ENCODE measurements at places on chromosomes 3 and 15. TPM values are rescaled to one million over a fixed set of nuclear protein-coding genes. Genes with fewer than 3 reads are reported as not detected.
A peak's percentile ranks its signal among the peaks of the same experiment; 100 is the strongest.

- no peak overlapping the region for H3K27ac ChIP-seq
- H3K4me3 ChIP-seq = no peak overlapping the region
- DNase-seq = no peak
- no peaks in the 10 kb centered on the region for H3K36me3 ChIP-seq
- no peaks in the 10 kb centered on the region for H3K4me1 ChIP-seq
Measured at GRCh38 chr3:195075199-195075940, 195.6 kb downstream of the XXYLT1 start.

- H3K27me3 ChIP-seq = no peaks in the 10 kb centered on the region
- no peaks in the 10 kb centered on the region for H3K4me1 ChIP-seq
- no peaks in the 10 kb centered on the region for H3K36me3 ChIP-seq
- no peak overlapping the region for H3K27ac ChIP-seq
- DNase-seq = no peak
- H3K4me3 ChIP-seq = no peak overlapping the region
Measured at GRCh38 chr3:169289273-169289672, 374.2 kb downstream of the MECOM start.

DNA sequence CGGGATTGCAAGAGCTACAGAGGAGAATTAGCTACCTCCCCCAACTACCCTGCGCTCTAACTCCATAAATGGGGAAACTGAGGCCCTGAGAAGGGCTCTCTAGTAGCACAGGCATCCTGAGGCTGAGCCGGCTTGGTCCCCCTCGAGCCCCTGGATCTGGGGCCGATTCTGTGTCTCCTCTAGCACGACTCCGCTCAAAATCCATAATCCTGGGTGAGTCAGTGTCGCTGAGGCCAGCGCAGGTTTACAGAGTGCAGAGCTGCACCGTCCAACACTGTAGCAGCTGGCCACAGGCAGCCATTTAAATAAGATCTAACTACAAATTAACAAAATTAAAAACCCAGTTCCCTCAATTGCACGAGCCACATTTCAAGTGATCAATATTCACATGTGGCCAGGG, 10.8 kb downstream of the GATA2 start:
- H3K27ac ChIP-seq = peak overlapping the region; percentile 100
- no peaks in the 10 kb centered on the region for H3K27me3 ChIP-seq
- DNase-seq = peak; percentile 57
- H3K4me1 ChIP-seq = peaks cover 26% of the 10 kb centered on the region
- no peaks in the 10 kb centered on the region for H3K36me3 ChIP-seq

GRCh38 chr3:103873021-103873420, 1438.2 kb downstream of the ZPLD1 start:
- H3K27ac ChIP-seq = no peak overlapping the region
- no peaks in the 10 kb centered on the region for H3K4me1 ChIP-seq
- no peak for DNase-seq
- H3K4me3 ChIP-seq = no peak overlapping the region
- H3K36me3 ChIP-seq = no peaks in the 10 kb centered on the region

GRCh38 chr3:23807424-23808015, 1.8 kb downstream of the UBE2E1 start:
- peak overlapping the region; percentile 87 for H3K4me3 ChIP-seq
- no peaks in the 10 kb centered on the region for H3K4me1 ChIP-seq
- no peaks in the 10 kb centered on the region for H3K36me3 ChIP-seq
- DNase-seq = no peak
- H3K27me3 ChIP-seq = no peaks in the 10 kb centered on the region
- H3K27ac ChIP-seq = peak overlapping the region; percentile 94

DNA sequence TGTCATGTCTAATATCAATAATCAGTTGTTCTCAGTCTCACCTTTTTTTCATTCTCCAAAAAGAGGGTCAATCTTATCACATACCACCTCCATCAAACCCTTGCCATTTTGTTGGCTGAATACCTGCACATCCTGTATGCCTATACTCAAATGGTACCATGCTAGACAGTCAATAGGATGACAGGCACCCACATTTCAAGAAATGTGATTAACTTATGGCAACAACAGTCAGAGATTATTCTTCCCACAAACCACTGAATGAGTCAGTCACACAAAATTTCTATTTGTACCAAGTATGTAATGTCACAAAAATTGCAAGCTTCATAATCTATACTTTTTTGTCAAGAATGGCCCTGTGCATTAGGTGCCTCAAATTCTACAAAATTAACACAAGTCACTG, 5.1 kb upstream of the SLC27A2 start:
- H3K4me3 ChIP-seq = no peak overlapping the region
- no peak overlapping the region for H3K27ac ChIP-seq
- no peaks in the 10 kb centered on the region for H3K27me3 ChIP-seq
- H3K36me3 ChIP-seq = no peaks in the 10 kb centered on the region
- DNase-seq = no peak

DNA sequence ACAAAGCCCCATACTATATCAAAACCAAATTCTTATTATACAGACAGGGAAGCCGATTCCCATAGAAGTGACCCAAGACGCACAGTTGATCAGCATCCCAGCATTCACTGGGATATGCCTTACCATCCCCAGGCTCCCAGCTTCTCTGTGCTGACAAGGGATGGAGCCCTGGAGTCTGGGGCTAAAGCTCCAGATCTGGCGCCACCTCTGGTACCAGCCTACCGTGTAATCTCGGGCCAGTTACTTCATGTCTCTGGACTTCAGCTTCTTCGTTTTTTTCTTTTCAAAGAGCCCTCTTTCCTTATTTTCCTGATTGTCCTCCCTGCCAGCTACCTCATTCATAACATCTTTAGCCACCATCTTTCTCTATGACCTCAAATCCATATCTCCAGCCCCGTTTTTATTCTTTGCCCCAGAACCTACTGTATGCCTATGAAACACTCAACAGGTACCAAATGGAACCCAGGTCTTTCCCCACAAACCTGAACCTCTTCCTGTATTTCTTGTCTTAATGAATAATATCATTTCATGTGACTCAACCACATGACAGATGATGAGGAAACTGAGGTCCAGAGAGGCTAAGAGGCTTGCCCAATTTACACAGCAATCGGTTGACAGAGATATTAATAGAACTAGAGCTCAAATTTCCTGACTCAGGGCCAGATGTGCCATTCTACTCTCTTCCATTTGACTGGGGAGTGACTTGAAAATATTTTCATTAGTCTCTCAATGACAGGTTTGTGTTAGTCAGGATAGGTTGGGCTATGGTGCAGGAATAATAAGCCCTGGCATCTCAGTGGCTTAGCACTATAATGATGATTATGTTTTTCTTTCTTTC, 85.4 kb upstream of the TLE3 start:
- H3K27ac ChIP-seq = no peak overlapping the region
- DNase-seq = no peak
- no peaks in the 10 kb centered on the region for H3K4me1 ChIP-seq
- no peaks in the 10 kb centered on the region for H3K27me3 ChIP-seq
- no peaks in the 10 kb centered on the region for H3K36me3 ChIP-seq

DNA sequence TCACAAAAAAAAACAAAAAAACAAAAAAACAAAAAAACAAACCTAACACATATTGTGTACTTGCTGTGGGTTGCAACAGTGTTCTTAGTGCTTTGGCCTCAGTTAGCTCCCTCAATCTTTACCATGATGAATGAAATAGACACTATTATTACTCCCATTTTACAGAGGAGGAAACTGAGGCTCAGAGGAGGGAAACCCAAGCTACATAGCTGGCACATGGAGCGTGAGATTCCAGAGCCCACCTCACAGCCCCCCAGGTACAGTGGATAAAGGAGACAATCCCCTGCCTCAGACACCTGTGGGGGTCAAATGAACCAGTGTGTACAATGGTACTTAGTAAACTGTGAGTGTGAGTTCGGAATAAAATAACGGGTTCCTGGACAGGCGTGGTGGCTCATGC, 104.9 kb upstream of the SMAD3 start:
- H3K27me3 ChIP-seq = no peaks in the 10 kb centered on the region
- no peak overlapping the region for H3K27ac ChIP-seq
- no peaks in the 10 kb centered on the region for H3K4me1 ChIP-seq
- H3K36me3 ChIP-seq = no peaks in the 10 kb centered on the region

- no peak overlapping the region for H3K4me3 ChIP-seq
- no peaks in the 10 kb centered on the region for H3K4me1 ChIP-seq
- DNase-seq = no peak
- no peaks in the 10 kb centered on the region for H3K36me3 ChIP-seq
Measured at GRCh38 chr15:69782809-69783208, 314.9 kb downstream of the TLE3 start.

The LSMEM2 gene
- total RNA-seq = 1.5 TPM

All from uterus (tissue), 4 donors.